ENCODE measurements at places on chromosomes 2 and 18.

DNA sequence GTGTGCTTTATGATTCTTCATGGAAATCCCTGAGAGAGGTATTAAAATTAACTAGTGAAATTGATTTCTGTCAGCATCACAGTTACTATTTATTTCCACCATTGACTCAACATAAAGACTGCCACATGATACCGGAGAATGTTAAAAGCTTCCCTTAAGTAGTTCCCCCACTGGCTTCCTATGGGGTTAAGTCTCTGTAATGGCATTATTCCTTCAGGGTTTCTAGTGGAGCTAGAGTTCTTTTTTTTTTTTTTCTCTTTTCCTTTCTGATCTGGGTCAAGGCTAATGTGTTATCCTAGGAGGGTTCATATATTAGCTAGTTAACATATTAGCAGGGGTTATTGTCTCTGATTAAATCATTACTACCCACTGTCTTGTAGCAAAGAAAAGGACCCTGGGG is 1919.1 kb upstream of the PIK3C3 start:
- DNase-seq, result no peak

DNA sequence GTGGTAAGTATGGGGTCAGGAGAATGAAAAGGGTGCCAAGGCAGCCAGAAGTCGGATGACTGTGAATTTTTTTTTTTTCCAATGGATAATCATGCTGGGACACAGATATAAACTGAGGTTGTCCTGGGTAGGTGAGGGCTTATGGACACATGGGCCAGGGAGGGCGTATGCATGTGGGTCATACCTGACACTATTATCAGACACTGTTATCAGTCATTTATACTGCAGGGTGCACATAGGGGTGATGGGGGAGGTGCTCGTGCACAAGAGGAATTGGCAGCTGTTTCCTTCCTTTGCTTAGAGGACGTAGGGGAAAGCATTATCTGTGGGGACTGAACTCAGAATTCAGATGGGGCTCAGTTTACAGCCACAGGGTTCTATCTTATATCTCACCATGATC is 10.1 kb downstream of the CTIF start:
- no peak for DNase-seq

DNA sequence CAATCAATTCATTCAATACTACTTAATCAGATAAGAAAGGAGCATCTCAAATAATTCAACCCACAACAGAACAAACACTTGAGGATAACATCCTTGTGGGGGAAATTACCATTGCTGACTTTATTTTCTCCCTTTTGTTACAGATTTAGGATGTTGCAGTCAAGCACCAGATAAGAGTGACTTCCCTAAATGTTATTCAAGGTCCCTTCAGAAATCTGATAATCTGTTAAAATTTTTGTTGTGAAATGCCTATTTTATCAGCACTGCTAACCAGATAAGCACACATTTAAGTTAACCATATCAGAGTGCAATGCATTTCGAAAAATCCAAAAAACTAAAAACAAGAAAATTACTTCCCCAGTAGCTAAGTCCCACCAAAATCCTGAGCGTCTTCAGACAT is 33.5 kb downstream of the SUMO1 start:
- no peak for DNase-seq

- DNase-seq, result no peak
These were observed 185.6 kb downstream of the RIT2 start for GRCh38 chr18:42929857-42930256.

GRCh38 chr2:854460-854859 is 96.2 kb upstream of the SNTG2 start:
- no peak for DNase-seq

DNA sequence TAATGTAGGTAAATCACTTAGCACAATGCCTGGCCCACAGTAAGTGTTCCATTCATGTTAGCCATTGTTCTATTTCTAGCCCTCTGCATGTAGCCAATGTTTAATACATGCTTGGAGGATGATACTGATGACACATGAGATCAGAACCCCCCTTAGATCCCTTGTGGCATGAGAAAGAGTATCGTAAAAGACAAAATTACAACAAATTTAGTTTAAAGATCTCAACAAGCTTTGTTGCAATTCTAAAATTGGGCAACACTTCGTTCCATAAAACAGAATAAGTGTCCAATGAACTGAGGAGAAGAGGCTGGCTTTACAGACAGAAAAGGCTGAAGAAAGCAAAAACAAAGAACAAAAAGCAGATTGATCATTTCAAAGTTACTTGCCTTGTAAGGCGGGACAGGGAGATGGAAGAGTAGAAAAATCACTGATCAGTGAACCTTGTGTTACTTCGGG is 148.7 kb upstream of the SLC1A4 start:
- no peak for DNase-seq

- no peak for DNase-seq
These were observed 12.9 kb upstream of the NABP1 start for GRCh38 chr2:191664823-191665677.

DNA sequence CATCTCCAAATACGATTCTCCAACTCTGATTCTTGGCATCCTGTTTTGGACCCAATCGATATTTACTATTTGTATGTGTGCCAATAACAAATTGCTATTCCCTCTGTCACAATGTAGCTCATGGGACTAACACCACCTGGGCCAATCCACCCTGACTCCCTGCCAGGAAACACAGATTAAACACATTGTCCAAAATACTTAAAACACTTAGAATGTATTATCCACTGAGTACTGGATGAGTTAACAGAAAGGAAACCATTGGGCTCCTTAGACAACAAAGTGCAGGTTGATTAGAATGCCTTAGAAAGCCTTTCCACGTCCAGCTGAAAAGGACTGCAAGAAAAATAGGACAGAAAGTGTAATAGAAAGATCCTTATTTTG is 79.4 kb upstream of the ARHGAP28 start:
- no peak for DNase-seq

GRCh38 chr18:79380816-79381806 is 14.6 kb upstream of the NFATC1 start:
- no peak for DNase-seq

DNA sequence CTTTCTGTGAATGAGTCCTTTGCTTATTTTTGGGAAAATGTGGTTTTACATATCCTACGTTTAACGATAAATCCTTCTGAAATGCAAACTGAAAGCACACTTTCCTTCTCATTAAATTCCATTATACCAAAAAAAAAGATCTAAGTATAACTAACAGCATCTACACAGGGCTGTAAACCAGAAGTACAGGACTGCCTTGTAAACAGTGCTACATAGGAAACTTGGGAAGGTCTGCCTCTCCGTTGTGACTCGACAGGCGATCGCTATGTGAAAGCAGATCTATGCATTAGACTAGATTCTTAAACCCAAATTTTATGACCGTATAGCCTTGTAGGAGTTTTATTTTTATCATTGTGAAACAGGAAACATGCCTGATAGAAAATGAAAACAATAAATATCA is 690.5 kb downstream of the ARHGAP15 start:
- no peak for DNase-seq

DNA sequence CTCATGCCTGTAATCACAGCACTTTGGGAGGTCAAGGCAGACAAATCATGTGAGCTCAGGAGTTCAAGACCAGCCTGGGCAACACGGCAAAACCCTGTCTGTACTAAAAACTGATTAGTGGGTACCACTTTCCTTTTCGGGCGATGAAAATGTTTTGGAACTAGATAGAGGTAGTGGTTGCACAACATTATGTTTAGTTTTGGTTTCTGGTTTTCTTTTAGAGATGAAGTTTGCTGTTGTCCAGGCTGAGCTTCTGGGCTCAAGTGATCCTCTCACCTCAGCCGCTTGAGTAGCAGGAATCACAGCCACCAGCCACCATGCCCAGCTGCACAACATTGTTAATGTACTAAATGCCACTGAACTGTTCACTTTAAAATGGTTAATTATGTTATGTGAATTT is 27.6 kb downstream of the AAK1 start:
- no peak for DNase-seq

DNA sequence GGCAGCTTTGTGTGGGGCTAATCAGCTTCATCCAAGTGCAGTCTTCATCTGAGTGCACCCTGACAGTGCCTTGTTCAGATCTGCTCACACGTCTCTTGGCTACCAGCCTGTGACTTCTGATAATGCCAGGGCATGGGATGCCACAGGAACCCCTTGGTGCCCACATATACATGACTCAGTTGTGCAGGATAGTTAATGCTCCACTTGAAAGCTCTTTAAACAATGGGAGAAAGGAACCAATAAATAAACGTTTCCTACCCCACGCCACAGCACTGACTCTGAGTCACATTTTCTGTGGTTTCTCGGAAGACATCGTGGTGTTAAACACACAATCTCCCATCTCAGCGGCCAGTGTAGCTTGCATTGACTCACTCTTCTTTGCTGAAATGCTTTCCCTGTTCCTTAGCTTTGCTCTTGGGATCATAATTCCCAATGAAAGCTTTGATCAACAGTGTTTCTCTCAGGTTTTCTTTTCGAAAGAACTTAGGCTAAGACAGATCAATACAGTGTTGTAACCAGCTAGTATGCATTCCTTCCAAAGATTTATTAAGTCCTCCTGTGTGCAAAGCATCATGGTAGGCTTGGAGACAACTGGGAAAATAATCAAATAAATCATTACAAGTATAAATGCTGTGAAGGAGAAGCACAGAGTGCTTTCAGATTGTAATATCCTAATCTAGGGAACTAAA is 142.0 kb downstream of the COPS8 start:
- no peak for DNase-seq

GRCh38 chr2:169468841-169469240 is 10.5 kb upstream of the BBS5 start:
- DNase-seq, result no peak

DNA sequence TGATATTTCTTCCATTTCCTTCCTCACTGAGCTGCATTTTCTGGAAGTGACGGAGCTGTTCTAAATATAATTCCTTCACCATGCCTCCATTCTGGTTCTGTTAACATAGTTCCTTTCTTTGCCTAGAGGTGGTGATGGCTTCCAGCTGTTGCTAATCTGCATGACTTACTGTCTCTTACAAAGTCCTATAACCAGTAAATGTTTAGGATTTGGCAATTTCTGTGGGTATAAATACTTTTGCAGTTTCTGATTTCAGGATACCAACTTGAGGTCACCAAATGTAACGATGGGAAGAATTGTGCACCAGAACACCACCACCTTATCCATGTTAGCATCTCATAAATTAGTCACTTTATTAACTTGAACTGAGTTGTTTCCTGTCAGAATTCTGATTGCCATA is 101.7 kb upstream of the FN1 start:
- no peak for DNase-seq
